Nephron progenitor cell (in vitro differentiated cells): ENCODE measurements at places on chromosomes 1 and 21.

GRCh38 chr1:62022382-62022983, 172.2 kb upstream of the L1TD1 start:
- no peak for DNase-seq

DNA sequence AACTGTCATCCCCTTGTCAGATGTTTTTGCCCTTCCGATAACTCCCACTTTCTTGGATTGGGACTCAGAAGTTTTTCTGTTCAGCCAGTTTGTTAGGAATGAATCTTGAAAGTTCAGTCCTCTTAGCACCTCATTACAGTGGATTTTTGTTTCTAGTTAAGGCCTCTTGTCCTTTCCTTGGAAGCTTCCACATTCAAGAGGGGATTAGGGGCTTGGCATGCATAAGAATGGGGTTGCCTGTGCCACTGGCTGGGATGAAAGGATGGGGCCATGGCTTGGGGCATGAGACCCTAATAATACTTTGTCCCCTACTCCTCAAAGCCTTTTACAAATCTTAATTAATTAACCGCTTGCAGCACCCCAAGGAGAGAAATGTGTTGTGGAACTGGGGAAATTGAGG, 2.4 kb upstream of the DHDDS start:
- DNase-seq, result no peak

DNA sequence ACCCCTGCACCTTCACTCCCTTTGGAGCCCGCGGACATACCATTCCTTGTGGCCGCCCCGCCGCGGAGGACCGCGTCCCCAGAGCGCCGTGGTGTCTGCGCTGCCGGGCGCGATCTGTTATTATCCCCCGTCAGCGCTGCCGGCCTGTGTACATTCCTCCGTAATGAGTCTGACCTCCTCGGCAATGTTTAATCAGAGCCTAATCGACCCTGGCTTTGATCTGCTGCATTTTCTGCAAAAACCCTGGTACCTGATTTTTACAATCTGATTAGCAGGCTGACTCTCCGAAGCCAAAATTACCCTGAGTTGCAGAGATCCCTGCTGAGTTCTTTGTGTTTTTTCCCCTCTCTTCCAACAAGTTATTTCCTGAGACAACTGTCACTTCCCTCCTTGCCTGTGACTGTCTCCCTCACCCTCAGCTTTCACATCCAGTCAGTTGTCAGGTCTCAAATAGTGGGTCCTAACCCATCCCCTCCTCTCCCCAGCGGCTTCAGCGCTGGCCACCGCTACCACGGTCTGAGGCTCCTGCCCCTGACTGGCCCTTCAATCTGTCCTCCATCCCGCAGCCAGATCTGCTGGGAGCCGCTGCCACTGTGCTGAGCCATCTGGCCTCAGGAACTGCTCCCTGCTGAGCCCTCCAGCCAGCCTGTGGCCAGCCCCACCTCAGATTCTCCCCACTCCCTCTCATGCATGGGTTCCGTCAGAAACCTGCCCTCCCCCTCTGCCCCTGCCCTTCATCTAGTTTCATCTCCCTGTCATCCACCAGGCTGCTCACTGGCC, 53.5 kb downstream of the GLIS1 start:
- peak; percentile 46 for DNase-seq

DNA sequence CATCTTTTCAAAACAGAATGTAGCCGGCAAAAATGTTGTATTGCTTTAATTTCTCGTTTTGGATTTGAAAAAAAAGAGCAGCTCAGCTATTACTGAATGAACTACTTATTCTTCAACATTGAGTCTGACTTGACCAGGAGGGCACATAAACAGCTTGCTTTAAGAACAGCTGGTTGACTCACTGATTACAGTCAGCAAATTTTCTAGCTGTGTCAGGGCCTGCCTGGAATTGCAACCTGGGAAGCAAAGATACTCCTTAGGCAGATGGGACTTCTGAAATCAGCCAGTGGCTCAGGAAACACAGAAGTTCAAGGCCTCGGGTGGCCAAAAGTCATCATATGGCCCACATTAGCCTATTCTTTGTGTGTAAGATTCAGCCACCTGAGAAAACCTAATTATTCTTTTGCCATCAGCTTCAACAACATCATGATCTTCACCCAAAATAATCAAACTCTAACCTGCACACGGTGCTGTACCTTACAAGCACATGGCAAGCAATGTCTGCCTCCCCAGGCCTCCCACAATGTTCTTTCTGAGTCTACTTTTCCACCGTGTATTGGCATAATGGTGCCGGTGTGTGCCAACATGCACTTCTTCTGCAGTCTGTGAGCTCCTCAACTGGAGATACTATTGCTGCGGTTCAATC, 307.2 kb downstream of the HHIPL2 start:
- no peak for DNase-seq

DNA sequence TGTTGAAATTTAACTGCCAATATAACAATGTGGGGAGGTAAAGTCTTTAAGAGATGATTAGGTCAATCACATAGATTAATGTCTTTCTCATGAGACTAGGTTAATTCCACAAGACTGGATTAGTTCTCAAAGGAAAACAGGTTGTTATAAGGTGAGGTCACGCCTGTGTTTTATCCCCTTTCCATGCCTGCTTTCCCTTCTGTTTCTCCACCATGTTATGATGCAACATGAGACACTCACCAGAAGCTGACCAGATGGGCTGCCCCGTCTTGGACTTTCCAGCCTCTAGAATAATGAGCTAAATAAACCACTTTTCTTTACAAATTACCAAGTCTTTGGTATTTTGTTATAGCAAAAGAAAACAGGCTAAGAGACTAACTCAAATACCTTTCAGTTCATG, 70.8 kb downstream of the DDAH1 start:
- DNase-seq, result no peak

GRCh38 chr1:217626321-217626720, 4.6 kb downstream of the GPATCH2 start:
- no peak for DNase-seq

- peak; percentile 27 for DNase-seq
These were observed 13.1 kb downstream of the KRTAP13-1 start for GRCh38 chr21:30408782-30409494.

- DNase-seq, result no peak
These were observed 15.1 kb downstream of the THBS3 start for GRCh38 chr1:155192346-155193274.

DNA sequence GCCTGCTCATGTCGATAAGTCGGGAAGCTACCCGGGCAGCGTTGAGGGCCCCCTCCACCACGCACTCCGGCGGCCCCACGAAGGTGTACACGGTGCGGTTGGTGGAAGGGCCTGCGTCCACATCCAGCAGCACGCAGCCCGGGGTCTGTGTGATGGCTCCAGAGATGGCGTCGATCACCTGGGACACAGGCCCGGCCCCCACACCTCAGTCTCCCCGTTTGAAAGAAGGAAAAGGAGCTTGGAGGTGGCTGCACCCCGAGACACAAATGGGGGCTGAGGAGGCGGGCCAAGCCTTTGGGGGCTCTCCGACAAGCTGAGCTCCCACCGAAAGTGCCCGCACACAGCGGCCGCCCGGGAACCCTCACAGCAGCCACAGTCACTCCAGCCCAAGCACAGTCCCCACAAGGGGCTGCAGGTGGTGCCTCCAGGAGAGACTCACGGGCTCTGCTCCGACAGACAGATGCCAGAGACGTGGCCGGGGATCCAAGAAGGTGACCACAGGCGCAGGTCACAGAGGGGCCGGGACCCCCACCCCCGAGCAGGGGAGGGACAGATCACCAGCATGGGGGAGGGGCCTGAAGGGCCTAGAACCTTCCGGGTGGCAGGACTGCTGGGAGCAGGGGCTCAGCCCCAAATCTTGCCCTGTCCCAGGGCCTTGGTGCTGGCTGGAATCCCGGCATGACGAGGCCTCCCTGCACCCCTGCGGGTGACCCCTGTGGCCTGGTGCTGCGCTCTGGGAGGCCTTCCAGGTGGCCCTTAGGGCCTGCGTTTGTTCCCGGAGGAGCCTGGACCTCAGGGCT, 1.0 kb downstream of the FTCD start:
- no peak for DNase-seq

GRCh38 chr1:169041366-169041765, 65.1 kb upstream of the ATP1B1 start:
- no peak for DNase-seq

- DNase-seq, result no peak
These were observed 26.4 kb upstream of the RGS16 start for GRCh38 chr1:182630586-182630985.

GRCh38 chr1:45929257-45929687, 125.9 kb downstream of the MAST2 start:
- DNase-seq, result no peak

GRCh38 chr1:59316497-59317128, 19.7 kb downstream of the FGGY start:
- DNase-seq, result no peak

DNA sequence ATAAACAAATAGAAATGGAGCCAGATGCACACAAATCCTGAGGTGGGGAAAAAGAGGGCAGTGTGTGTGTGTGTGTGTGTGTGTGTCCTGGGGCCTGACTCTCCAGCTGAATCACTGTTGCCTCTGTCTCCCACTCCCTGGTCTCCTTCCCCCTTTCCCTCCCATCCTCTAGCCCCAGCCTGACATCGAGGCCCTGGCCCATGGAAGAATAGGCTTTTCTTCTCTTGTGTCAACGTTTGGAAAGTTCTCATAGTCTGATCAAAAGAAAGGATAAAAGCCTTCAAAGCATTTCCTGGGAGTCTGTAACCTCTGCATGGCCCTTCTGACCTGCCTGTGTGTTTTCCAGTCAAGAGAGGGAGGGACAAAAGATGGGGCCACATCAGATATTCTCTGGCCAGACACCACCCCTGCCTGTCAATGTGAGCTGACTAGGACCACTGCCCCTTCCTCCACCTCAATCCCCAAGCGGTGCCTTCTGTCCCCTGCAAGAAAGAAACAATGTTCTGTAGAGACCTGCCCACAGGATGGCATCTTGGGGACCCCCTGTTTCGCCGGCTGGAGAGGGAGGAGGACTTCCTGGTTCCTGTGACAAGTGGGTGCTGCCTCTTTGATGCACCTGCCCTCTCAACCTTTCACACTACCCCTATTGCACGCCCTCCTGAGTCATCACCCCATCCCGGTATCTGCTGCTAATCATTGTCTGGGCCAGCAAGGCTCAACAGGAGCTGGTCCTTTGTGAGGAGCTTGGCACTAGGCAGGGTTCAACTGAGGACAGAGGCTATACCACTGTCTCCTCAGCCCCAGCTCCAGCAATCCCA, 16.2 kb downstream of the KCNJ10 start:
- DNase-seq, result no peak

DNA sequence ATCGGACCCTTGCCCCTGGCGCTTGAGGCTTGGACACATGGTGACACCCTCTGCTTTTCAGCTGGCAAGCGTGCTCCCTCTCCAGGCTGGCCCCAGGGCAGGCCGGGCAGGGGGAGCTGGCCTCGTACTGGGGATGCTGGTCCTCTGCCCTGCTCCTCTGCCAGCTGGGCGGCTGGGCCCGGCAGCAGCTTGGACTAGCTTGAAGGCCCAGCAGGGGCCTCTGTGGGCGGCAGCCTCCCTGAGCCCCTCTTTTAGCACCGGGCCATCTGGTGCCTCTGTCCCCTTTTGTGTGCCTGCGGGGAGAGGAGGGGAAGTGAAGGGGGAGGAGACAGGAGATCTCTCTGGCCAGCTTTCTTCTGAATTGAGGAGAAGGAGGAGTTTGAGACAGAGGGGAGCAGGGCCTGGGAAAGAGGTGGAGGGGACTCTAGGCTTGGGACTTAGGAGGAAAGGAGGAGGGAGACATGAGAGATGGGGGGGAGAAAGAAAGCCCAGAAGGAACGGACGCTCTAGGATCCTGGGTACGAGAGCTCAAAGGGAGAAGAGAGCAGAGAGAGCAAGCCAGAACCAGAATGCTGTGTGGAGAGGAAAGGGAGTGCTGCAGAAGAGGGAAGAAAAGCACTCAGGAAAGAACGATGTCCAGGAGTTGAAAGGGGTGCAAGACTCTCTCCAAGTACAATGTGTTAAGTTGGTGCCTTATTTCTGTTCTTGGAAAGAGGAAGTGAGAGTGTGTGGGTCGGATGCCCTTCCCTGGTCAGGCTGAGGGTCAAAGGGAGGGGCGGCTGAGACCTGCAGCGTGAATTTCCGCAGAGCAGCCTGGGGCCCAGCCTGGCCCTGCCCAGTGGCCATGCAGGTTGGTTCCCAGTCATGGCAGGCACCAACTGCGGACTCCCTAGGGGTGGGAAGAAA, 40.3 kb downstream of the IER5 start:
- no peak for DNase-seq

GRCh38 chr1:94734963-94735901, 84.9 kb upstream of the SLC44A3 start:
- DNase-seq, result no peak

- no peak for DNase-seq
These were observed 17.9 kb upstream of the L1TD1 start for GRCh38 chr1:62176597-62177312.

- no peak for DNase-seq
These were observed 213.1 kb downstream of the RERE start for GRCh38 chr1:8604041-8604945.

DNA sequence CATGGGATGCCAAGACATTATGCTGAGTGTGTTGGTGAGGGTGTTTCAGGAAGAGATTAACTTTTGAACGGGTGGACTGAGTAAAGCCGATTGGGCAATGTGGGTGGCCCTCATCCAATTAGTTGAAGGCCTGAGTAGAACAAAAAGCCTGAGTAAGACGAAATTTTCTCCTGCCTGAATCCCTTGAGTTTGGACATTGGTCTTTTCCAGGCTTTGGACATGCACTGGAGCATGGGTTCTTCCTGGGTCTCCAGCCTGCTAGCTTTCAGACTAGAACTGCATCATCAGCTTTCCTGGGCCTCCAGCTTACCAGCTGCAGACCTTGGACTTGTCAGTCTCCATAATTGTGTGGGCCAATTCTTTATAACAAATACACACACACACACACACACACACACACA, 63.6 kb downstream of the NIBAN1 start:
- DNase-seq, result no peak

GRCh38 chr1:227131193-227131592, 187.1 kb downstream of the CDC42BPA start:
- DNase-seq, result no peak

GRCh38 chr1:247445526-247446356, 12.2 kb downstream of the OR2B11 start:
- no peak for DNase-seq

- DNase-seq, result no peak
These were observed 432.7 kb upstream of the VAMP3 start for GRCh38 chr1:7338439-7338838.

DNA sequence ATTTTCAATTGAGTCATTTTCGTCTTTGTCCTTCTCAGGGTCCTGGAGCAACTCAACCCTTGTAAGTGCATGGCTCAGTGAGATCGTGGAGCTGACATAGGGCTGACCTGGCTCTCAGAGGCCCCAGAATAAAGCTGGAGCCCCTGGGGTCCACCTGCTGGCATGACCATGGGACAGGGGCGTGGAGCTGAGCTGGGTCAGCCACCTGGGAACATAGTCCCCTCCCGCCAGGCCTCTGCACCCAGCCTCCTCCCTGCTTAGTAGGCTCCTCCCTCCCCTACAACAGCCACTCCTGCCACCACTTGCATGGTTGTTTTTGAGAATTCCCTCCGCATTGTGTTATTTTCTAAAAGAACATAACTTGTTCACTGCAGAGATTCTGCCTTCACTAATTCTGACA, 3.1 kb upstream of the RIPK4 start:
- no peak for DNase-seq
